Stimulated activated CD8-positive, alpha-beta memory T cell treated with anti-CD3 and anti-CD28 coated beads, Interleukin-2, amount 100 ng/mL, for 1 hour (primary cell): ENCODE measurements at places on chromosomes 2 and 18.

- no peak for DNase-seq
Observed at GRCh38 chr2:192498747-192499146, 304.0 kb upstream of the TMEFF2 start.

DNA sequence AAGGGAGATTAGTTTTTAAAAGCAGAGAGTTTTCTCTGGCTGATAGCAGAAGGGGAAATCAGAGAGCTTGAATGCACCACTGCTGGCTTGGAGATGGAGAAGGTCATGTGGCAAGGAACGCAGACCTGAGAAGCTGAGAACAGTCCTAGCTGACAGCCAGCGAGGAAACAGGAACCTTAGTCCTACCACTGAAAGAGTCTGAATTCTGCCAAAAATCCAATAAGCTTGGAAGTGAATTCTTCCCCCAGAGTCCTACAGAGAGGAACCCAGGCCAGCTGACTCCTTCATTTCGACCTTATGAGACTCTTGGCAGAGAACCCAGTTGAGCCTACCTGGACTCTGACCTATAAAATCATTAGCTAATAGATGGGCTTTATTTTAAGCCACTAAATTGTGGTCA, 371.9 kb upstream of the TNP1 start:
- DNase-seq = no peak

GRCh38 chr2:232522623-232523401, 2.6 kb downstream of the PRSS56 start:
- DNase-seq = no peak

- no peak for DNase-seq
Observed at GRCh38 chr2:71926876-71927756, 220.5 kb downstream of the CYP26B1 start.

DNA sequence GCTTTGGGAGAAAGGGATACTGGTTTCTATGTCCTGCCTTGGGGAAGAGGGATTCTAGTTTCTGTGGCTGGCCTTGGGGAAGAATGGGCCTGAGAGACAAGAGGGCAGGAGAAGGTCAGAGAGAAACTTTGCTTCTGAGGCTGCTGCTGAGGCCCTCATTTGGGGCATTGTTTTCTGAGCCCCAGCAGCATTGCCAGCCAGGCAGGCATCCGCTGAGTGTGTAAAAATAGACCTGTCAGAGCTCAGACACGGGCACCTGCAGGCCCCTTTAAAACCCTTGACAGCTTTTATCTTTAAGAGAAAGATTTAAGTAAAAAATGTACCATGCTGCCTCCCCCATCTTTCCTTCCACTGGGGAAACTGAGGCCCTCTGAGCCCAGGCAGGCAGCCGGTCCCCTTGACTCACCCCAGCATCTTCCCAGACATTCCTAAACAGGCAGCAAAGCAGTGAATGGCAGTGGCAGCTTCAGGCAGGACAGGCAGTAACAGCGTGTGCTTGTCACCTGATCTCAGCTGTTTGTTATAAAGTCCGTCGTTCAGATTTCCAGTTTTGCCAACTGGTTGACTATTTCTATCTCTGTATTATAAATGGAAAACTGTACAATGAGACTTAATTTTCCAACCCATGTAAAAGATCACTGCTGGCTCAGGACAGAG, 27.6 kb downstream of the MLPH start:
- DNase-seq = no peak
